ENCODE measurements at places on chromosomes 4 and X.
A peak's percentile ranks its signal among the peaks of the same experiment; 100 is the strongest.

GRCh38 chr4:1330761-1331590, 16.0 kb upstream of the UVSSA start:
- DNase-seq: no peak

GRCh38 chr4:22739968-22740367, 47.2 kb downstream of the GBA3 start:
- no peak for DNase-seq

DNA sequence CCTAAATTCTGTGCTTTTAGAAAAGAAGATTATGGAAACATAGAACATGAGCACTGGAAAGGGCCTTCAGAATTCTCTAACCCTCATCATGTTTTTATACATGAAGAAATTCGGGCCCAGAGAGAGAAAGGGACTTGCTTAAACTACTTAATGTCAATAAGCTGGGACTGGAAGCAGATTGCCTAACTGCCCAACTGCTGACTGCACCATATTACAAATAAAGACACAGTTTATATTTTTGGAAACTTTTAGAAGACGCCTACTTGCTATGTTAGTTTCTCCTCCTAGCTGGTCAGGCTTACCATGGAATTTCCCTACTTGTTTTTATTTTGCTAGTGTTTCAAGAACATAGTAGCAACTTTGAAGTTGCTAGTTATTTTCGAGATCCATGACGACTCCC, 47.1 kb downstream of the SLC9A6 start:
- DNase-seq: no peak

DNA sequence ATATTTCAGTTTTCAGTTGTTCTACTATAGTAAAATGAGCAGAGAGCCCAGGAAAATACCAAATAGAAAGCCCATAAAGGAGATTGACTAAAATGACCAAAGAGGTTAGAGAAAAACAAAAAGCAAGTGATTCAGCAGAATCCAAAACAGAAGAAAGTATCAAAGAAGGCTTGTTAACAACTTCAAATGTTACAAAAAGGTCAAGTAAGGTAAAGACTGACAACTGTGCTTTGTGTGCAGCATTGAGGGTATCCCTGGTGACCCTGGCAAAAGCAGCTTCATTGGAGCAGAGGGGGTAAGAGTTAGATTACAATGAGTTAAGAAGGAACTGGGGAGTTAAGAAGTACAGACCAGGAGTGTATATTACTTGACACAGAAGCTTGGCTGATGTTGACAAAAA, 317.9 kb downstream of the OPHN1 start:
- DNase-seq: no peak

DNA sequence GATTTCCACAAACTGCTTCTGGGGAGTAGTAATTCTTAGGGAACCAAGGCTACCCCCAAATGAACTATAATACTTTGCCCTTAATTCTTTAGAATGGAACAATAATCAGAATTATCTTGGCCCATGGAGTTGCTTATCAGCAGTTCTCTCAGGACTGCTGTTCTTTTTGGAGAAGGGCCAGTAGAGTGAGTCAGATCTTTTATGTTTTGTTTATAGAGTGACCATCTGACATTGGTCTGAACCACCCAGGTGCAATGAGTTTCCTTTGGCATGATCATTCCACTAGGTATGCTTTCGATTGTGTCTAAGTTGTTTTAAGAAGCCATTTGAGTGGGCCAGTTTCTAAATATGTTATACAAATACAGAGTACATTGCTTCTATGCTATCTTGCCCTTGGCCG, 31.8 kb downstream of the PRRG1 start:
- DNase-seq: no peak

DNA sequence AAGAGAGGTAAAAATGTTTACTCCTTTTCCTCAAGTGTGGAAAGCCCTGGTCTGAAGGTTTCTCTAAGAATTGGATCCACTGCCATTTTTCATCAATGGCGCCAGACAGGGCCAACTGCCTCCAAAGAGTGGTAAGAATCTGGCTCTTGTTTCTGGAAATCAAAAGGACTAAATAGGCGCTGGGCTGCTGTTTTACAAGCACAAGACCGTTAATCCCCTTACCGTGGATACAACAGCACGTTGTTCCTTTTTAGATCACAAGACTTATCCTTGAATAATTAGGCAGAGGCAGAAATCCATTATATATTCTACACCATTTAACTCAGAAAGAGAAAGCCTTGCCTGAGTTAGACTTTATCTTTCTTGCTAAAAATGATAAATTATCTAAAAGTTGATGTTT, 10.6 kb downstream of the CLTRN start:
- DNase-seq: peak; percentile 9
